ENCODE measurements at places on chromosomes 1 and 21.

GRCh38 chr1:203512848-203513584, 19.1 kb downstream of the OPTC start:
- peaks cover 10% of the 10 kb centered on the region for H3K4me1 ChIP-seq
- no peak overlapping the region for H3K27ac ChIP-seq
- H3K27me3 ChIP-seq = peaks cover 3% of the 10 kb centered on the region
- H3K4me3 ChIP-seq = no peak overlapping the region
- H3K36me3 ChIP-seq = no peaks in the 10 kb centered on the region

GRCh38 chr1:109546311-109547109, 1.9 kb upstream of the GNAI3 start:
- no peaks in the 10 kb centered on the region for H3K36me3 ChIP-seq
- H3K4me3 ChIP-seq = peak overlapping the region; percentile 93
- DNase-seq = peak; percentile 87
- peak overlapping the region; percentile 63 for H3K27ac ChIP-seq

- H3K4me3 ChIP-seq = no peak overlapping the region
- no peaks in the 10 kb centered on the region for H3K27me3 ChIP-seq
- H3K4me1 ChIP-seq = no peaks in the 10 kb centered on the region
- no peaks in the 10 kb centered on the region for H3K36me3 ChIP-seq
Measured at GRCh38 chr1:232911027-232911599, 39.3 kb upstream of the NTPCR start.

DNA sequence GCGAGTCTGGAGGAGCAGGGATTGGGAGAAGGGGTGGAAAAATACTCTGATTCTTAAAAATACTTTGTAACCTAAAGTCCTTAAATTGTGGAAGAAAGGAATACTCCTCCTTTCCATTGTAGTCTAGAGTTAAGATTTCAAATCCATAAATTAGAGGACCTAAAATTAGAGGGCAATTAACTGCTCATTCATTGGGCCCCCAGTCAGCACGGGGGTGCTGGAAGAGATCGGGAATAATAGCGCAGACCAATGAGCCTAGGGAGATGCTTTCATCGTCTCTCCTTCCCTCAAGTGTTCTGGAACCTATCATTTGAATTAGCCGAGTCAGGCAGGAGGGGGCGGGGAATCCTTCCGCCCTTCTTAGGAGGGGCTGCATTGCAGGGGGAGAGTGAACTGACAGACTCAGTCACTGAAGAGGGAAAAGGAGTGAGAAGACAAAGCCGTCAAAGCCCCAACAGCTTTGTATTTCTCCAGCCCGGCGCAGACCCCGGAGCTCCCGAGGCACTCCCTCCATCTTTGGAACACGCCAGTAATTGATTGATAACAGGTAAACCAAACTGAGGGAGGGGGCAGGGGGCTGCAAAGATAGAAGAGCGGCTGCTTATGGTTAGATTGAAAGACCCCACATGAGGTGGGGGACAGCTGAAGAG, at the start of gene MLLT11:
Gene MLLT11 (plus strand): TSS at position 391 of the 650 bp plus-strand sequence. CDS start 6,828 bp downstream, outside the sequence.
- peak within 1 kb of the TSS; percentile 56 for H3K27ac ChIP-seq
- peak within 1 kb of the TSS; percentile 83 for H3K4me3 ChIP-seq
- H3K27me3 ChIP-seq = 0 out of 3 replicates have a peak, but pooled peaks cover 3% of the 10 kb centered on the region
- peaks cover 15% of the 10 kb centered on the region for H3K36me3 ChIP-seq
- peaks cover 48% of the 10 kb centered on the region for H3K4me1 ChIP-seq

- no peak overlapping the region for H3K4me3 ChIP-seq
- no peaks in the 10 kb centered on the region for H3K4me1 ChIP-seq
- no peak overlapping the region for H3K27ac ChIP-seq
- DNase-seq = no peak
Measured at GRCh38 chr1:31796707-31797106, 19.1 kb downstream of the SPOCD1 start.

- H3K27me3 ChIP-seq = no peaks in the 10 kb centered on the region
- DNase-seq = no peak
- H3K27ac ChIP-seq = no peak overlapping the region
Measured at GRCh38 chr1:19507516-19507915, 22.2 kb upstream of the CAPZB start.

DNA sequence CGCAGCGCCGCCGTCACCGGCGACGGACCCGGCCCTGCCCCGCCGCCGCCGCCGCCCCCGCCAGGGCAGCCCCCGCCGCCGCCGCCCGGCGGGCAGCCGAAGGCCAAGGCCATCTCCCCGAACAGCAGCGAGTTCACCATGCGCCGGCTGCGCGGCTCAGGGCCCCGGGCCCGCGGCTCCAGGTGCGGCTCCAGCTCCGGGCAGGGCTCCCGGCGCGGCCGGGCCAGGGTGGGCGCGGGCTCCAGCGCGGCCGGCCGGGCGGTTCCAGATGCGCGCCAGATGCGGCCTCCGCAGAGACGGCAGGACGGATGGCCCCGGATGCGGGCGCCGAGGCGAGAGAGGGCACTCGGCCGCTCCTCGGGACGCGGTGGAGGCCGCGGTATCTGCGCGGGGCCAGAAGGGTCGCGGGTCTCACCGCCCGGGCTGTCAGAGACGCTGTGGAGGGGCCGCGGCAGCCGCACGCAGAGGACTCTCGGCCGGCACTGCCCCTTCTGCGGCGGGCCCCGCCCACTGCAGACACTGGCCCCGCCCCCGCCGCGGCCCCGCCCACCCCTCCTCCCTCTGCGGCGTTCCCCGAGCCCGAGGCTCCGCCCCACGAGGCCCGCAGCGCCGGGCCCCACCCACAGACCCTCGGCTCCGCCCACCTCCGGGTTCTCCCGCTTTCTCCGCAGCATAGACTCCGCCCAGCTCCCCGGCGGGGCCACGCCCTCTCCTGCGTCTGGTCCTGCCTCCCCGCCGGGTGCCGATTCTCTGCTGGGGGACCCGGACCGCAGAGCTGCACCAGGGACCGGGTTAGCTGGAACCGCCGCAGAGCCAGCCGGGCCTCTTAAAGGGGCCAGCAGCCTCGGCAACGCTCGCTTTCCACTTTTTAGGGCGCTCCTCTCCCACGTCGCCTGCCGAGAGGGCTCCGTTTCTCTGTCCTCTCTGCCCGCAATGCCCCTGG, at the start of gene IFFO2:
Gene IFFO2 (minus strand): TSS at position 484 of the 943 bp plus-strand sequence. CDS start 344 bp downstream, at position 140.
- no peaks in the 10 kb centered on the region for H3K36me3 ChIP-seq
- H3K4me3 ChIP-seq = peak within 1 kb of the TSS; percentile 93
- peak within 1 kb of the TSS; percentile 47 for H3K27ac ChIP-seq
- peaks cover 71% of the 10 kb centered on the region for H3K4me1 ChIP-seq

- no peak for DNase-seq
- no peak overlapping the region for H3K27ac ChIP-seq
- peaks cover 4% of the 10 kb centered on the region for H3K27me3 ChIP-seq
- H3K4me3 ChIP-seq = no peak overlapping the region
- H3K4me1 ChIP-seq = peaks cover 14% of the 10 kb centered on the region
- no peaks in the 10 kb centered on the region for H3K36me3 ChIP-seq
Measured at GRCh38 chr1:234119431-234119830, 215.0 kb downstream of the SLC35F3 start.

DNA sequence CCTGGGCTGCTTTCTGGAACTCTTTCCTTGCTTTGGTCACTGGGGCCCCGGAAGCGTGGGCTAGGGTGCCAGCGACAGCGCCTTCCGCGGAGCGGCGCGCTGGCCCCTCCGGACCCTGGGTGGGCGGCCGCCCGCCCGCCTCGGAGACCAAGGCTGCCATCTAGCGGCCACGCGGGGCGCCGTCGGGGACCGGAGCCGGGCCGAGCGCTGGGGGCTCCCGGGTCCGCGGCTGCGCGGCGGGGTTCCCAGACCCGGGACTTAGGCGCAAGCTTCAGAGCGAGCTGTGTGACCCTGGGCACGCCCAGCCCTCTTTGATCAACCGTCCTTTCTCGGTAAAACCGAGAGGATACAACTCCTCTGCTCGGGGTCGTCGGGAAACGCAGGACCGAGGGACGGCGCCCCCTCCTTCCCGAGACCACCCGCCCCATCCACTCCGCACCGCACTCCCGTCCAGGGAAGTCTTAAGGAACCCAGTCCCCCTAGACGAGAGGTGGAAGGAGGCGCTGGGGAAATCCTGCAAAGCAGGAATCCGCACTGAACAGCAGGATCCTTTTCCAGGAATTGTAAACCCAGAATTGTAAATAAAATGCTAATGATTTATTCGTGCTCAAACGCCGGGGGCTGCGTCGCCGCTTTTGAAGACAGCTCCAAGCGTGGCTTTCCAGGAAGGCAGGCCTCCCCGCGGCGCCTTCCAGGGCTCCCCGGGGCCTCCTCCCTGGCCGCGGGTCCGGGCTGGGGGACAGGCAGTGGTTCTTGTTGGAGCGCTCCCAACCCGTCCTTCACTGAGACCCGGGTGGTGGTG, 41.2 kb downstream of the RRAGC start:
- no peak overlapping the region for H3K27ac ChIP-seq
- no peaks in the 10 kb centered on the region for H3K36me3 ChIP-seq
- peak overlapping the region; percentile 19 for H3K4me3 ChIP-seq
- H3K4me1 ChIP-seq = peaks cover 24% of the 10 kb centered on the region
- H3K27me3 ChIP-seq = peaks cover 67% of the 10 kb centered on the region
- DNase-seq = no peak

DNA sequence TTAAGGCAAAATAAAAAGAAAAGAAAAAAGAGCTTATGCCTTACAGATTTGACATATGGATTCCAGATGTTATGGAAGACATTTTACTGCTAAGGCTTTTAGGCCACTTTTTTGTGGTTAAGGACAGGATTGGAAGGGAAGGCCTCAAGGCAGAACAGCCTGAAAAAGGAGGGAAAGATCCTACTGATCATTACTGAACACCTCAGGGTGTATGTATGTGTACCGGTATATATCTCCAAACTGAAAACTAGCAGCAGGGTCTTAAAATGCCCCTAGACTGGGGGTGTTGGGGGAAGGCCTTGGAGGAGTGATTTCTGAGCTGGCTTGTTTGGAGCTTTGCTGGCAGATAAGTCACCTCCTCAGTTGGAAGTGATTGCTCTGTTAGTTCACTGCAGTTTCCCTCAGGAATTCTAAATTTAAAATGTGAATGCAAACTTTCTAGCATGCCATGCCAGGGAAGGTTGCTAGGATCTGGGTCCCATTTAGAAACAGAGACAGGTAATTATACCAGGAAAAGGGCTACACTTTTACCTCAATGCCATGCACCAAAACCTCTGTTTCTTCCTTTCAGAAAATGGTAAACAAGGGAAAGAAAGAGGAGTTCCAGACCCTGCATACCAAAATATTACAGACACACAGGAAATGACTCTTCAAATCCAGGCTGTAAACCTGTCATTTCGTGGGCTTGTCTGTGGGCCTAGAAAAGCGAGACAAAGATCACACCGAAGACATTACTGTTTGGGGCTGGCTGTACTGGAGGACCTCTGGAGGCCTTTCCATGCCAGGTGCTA, 15.0 kb downstream of the C1orf52 start:
- H3K27ac ChIP-seq = no peak overlapping the region
- no peak for DNase-seq
- 0 out of 2 replicates have a peak, but pooled peaks cover 7% of the 10 kb centered on the region for H3K4me1 ChIP-seq
- H3K4me3 ChIP-seq = no peak overlapping the region
- no peaks in the 10 kb centered on the region for H3K36me3 ChIP-seq
- H3K27me3 ChIP-seq = no peaks in the 10 kb centered on the region

- H3K4me1 ChIP-seq = peaks cover 84% of the 10 kb centered on the region
- H3K4me3 ChIP-seq = peak overlapping the region; percentile 46
- peaks cover 9% of the 10 kb centered on the region for H3K36me3 ChIP-seq
Measured at GRCh38 chr1:150981177-150981804, 801 bp upstream of the ANXA9 start.

DNA sequence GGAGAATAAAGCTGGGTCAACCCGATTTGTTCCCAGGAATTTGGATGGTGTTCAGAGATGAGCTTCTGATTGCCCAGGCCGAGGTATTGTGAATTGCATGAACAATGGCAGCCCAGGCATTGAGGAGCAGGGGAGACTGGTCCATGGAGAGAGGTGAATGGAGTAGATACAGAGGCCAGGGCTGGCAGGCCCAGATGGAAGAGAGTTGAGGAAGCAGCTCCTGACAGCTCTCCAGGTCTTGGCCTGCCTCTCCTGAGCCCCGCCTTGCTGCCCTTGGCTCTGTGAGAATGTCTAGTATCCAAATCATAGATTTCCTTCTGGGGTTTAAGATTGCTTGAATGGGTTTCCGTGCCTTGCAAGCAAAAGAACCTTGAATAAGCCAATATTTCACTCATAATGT, 11.5 kb downstream of the ABCA4 start:
- DNase-seq = no peak
- H3K27ac ChIP-seq = no peak overlapping the region
- H3K4me3 ChIP-seq = no peak overlapping the region
- H3K4me1 ChIP-seq = peaks cover 57% of the 10 kb centered on the region
- H3K36me3 ChIP-seq = no peaks in the 10 kb centered on the region

- no peak overlapping the region for H3K27ac ChIP-seq
- no peaks in the 10 kb centered on the region for H3K36me3 ChIP-seq
Measured at GRCh38 chr21:44761747-44762208, 39.8 kb downstream of the UBE2G2 start.

GRCh38 chr1:182217967-182218366, 156.5 kb upstream of the ZNF648 start:
- no peak overlapping the region for H3K4me3 ChIP-seq
- no peak for DNase-seq
- no peaks in the 10 kb centered on the region for H3K36me3 ChIP-seq
- H3K27ac ChIP-seq = no peak overlapping the region
- H3K4me1 ChIP-seq = 0 out of 2 replicates have a peak, but pooled peaks cover 15% of the 10 kb centered on the region
- no peaks in the 10 kb centered on the region for H3K27me3 ChIP-seq

GRCh38 chr1:229033480-229033879, 237.4 kb upstream of the RAB4A start:
- H3K36me3 ChIP-seq = no peaks in the 10 kb centered on the region
- H3K4me1 ChIP-seq = peaks cover 83% of the 10 kb centered on the region
- no peak for DNase-seq
- no peak overlapping the region for H3K4me3 ChIP-seq

DNA sequence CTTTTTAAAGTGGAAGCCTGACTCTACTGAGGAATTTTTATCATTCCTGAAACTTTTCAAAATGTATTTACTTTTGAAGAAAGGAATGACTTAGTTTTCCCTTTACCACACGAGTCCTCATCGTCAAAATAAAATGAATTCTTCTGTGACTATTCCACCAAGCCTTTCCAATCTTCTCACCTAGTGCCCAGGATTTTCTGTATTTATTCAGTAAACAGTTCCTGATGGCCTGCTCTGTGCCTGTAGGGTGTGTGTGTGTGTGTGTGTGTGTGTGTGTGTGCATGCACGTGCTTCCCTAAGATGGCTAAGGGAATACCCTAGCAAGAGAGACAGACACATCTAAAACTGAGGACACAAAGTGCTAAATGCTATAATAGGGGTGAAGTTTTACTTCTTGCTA, 395.0 kb upstream of the USP24 start:
- no peak overlapping the region for H3K4me3 ChIP-seq
- DNase-seq = no peak
- no peaks in the 10 kb centered on the region for H3K27me3 ChIP-seq
- peaks cover 11% of the 10 kb centered on the region for H3K4me1 ChIP-seq
- no peaks in the 10 kb centered on the region for H3K36me3 ChIP-seq
- no peak overlapping the region for H3K27ac ChIP-seq

GRCh38 chr1:24890887-24891286, 39.2 kb downstream of the RUNX3 start:
- H3K27me3 ChIP-seq = no peaks in the 10 kb centered on the region
- no peak overlapping the region for H3K27ac ChIP-seq
- H3K36me3 ChIP-seq = no peaks in the 10 kb centered on the region
- H3K4me1 ChIP-seq = no peaks in the 10 kb centered on the region

GRCh38 chr1:155892796-155893195, 18.4 kb downstream of the RIT1 start:
- H3K36me3 ChIP-seq = no peaks in the 10 kb centered on the region
- no peak overlapping the region for H3K4me3 ChIP-seq
- no peaks in the 10 kb centered on the region for H3K27me3 ChIP-seq
- DNase-seq = no peak
- H3K4me1 ChIP-seq = peaks cover 38% of the 10 kb centered on the region
